ENCODE measurements at places on chromosomes 16 and 17.
A peak's percentile ranks its signal among the peaks of the same experiment; 100 is the strongest.

DNA sequence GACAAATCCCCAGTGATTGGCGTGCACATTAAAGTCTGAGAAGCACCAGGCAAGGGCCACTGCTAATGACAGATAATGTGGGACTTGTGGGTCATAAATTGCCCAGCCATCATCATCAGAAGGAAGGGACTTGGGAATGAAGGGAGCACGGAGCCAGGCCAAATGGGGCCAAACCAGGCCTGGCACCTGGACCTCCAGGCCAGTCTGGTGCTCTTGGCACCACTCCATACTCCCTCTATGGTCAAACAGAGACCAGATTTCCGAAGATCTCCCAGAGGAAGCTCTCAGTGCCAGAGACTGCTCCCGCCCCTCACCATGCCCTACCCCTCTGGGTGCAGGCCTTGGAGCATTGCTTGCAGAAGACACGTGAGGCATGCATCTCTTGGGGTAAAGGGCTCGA, 142.2 kb downstream of the CCDC182 start:
- DNase-seq, result no peak

DNA sequence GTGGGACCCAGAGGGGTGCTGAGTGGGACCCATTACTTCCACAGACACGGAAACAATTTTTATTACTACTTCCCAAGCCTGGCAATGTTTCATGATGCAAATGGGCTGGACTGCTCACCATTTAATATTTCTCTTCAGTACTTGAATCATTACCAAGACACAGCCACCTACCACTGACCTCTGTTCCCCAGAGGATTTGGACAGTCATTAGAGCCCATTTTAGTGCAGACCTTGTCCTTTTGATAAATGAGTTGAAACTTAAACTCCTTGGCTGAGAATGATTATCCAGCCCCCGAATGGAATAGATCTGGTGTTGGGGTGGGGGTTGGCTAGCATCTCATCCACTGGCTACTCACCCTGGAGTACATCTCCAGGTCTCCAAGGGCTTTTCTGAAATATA, 33.6 kb upstream of the APOH start:
- no peak for DNase-seq

- DNase-seq, result no peak
Observed at GRCh38 chr17:75731716-75732498, 10.6 kb downstream of the ITGB4 start.

GRCh38 chr16:4682616-4683254, 10.6 kb upstream of the NUDT16L1 start:
- peak; percentile 36 for DNase-seq

DNA sequence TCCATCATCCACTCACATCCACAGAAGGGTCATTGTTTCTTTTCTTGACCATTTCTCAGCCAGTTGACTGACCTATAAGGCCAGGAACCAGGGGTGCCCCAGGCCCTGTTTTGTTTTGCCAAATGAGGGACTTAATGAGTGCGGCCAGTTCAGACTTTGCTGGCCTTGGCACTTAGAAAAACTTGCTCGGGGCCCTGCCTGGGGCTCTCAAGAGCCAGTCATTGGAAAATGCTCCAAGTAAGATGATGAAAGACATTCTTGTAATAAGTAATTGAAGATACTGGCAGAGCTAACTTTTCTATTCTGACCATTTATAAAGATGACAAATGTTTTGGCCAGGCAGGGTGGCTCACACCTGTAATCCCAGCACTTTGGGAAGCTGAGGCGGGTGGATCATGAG, 29.0 kb upstream of the CLEC18B start:
- no peak for DNase-seq

GRCh38 chr16:56041556-56042140, 149.6 kb upstream of the GNAO1 start:
- DNase-seq, result peak; percentile 17

- peak; percentile 73 for DNase-seq
Observed at GRCh38 chr16:69328854-69329316, 1.5 kb downstream of the PDF start.

DNA sequence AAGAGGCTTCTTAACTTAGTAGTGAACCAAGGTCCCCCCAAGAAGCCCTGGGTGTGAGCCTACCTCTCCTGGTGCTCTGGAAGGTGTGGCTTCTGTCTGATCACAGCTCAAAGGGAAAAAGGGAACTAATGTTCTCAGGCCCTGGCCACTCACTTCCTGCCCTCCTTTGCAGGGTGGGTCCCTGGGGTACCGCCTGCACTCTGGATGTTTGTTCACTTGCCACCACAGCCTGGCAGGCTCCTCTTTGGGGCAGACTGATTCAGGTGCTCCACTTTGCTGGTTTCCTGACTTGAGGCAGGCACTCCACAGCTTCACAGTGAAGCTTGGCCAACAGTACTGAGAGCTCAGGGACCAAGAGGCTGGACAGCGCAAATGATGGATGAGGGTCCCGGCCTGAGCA, 5.9 kb upstream of the MYO15A start:
- no peak for DNase-seq

GRCh38 chr17:65790241-65790640, 228.8 kb upstream of the AXIN2 start:
- no peak for DNase-seq

GRCh38 chr17:73261617-73261951, at the start of gene CPSF4L:
TSS of gene CPSF4L (minus strand) at chr17:73261880. CDS start at chr17:73261818, 62 bp downstream.
- DNase-seq, result no peak

DNA sequence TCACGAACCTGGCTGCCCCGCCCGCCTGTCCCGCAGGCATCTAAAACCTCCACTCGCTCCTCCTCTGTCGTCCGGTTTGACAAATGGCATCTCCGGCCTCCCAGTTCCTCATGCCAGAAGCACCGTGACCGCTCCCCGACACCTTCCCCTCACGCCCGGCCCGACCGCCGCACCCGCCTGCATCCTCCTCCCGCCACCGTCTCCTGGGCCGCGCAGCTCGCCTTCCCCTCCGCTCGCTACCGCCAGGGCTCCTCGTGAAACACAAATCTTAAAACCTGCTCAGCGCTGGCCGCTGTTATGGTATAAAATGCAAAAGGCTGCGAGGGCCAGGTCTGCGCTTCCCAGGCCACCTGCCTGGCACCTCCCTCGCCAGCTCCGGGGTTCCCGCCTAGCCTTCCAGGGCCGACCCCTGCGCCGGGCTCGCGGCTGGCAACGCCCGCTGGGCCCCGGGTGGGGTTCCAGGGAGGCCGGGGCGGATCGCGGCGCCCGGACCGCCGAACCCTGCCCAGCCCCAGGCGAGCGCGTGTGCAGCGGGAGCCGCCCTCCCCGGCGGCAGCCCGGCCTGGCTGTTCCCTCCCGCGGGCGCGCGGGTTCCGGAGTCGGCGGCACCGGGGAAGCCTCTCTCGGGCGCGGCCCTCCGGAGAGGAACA, 488 bp downstream of the SPSB3 start:
- peak; percentile 34 for DNase-seq

GRCh38 chr17:41801374-41802271, 10.1 kb downstream of the P3H4 start:
- DNase-seq, result peak; percentile 73

- no peak for DNase-seq
Observed at GRCh38 chr17:77555121-77555591, 403.3 kb upstream of the TNRC6C start.

- DNase-seq, result no peak
Observed at GRCh38 chr16:51420247-51420646, 269.2 kb upstream of the SALL1 start.

GRCh38 chr17:40174514-40174913, 2.8 kb upstream of the RAPGEFL1 start:
- no peak for DNase-seq

DNA sequence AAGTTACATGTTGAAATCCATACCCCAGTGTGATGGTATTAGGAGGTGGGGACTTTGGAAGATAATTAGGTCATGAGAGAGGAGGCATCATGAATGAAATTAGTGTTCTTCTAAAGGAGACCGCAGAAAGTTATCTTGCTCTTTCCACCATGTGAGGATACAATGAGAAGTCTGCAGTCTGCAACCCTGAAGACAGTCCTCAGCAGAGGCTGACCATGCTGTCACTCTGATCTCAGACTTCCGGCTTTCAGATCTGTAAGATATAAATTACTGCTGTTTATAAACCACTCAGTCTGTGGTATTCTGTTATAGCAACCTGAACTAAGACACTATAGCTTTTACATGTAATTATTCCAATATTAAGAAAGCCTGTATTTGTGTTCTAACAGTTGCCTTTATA, 116.7 kb upstream of the CES5A start:
- DNase-seq, result no peak

DNA sequence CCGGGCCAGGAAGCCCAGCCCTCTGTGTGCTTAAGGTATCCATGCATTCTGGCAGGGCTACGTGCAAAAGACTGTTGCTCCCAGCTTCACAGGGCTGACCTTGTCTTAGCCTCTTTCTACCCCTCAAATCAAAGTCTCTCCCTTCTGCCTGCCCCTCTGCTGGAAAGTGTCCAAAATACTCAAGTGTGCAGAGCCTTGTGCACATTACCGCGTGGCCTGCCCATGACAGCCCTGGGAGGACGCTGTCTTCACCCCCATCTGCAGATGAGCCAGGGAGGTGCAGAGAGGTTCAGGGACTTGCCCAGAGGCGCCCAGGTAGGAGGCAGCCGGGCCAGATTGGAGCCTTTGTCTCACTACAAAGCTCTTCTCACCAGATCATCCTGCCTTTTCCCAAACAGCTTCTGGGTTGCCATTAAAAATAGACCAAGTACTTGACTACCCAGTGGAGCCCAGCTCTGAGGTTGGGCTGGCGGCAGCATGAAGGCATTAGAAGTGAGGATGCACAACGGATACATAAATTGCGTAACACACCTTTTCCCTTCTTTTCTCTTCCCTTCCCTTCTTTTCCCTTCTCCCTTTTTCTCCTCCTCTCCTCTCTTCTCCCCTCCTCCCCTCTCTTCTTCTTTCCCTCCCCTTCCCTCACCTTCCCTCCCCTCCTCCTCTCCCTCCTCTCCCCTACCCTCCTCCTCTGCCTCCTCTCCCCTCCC, 3.5 kb downstream of the CACNG4 start:
- DNase-seq, result no peak

GRCh38 chr16:64857411-64857810, 264.5 kb downstream of the CDH11 start:
- no peak for DNase-seq

- no peak for DNase-seq
Observed at GRCh38 chr17:76130473-76130872, 10.6 kb downstream of the FOXJ1 start.

GRCh38 chr16:9151074-9151473, 59.6 kb downstream of the HAPSTR1 start:
- DNase-seq, result no peak

GRCh38 chr17:4304417-4305027, 40.7 kb upstream of the ANKFY1 start:
- DNase-seq, result peak; percentile 65

DNA sequence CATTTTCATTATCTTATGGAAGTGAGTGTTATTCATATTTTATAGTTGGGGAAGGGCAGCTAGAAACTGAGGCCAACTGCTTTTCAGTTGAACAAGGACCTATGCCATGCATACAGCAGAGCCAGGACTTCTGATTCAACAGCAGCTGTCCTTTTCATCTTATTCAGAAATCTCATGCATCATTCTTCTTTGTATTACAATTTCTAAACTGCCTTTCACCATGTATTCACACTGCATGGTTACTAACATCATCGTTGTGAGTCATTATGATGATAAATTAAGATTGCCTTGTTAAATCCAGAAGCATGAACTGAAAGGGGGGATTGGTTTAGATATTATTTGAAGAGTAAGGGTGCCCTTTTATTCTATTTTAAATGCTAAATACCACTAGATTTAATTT, 1470.1 kb upstream of the GOT2 start:
- no peak for DNase-seq

- DNase-seq, result no peak
Observed at GRCh38 chr17:76188213-76189016, 47.4 kb upstream of the FOXJ1 start.

DNA sequence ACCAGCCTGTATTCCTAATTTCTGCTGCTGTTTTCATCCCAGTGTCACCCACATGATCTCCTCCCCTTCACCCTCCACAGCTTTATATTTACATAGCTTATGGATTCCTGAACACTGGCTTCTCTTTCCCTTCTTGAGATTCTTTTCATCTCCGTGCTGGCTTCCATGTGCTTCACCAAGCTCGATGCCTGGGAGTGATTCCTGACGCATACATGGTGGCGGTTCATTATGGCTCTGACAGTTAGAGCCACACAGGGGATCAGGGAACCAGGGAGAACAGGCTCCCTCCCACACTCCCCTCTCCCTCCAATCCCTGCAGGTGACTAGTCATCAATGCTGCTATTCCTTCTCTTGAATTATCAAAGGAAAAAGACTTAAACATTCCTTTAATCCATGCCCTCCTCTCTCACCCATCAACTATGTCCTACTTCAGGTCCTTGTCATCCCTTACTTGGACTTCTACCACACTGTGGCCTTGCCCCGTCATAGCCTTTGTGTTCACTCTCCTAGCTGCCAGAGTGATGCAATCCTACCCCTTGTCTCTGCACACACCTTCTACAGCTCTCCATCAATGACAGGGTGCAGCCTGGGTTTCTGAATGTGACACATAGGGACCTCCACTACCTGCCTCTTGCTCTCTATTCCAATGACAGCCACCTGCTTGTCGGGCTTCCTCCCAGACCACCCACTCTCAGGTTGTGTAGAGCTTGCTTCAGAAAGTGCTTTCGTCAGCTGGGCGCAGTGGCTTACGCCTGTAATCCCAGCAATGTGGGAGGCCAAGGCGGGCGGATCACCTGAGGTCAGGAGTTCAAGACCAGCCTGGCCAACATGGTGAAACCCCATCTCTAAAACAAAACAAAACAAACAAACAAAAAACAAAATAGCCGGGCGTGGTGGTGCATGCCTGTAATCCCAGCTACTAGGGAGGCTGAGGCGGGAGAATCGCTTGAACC, 43.6 kb downstream of the MYH13 start:
- no peak for DNase-seq

DNA sequence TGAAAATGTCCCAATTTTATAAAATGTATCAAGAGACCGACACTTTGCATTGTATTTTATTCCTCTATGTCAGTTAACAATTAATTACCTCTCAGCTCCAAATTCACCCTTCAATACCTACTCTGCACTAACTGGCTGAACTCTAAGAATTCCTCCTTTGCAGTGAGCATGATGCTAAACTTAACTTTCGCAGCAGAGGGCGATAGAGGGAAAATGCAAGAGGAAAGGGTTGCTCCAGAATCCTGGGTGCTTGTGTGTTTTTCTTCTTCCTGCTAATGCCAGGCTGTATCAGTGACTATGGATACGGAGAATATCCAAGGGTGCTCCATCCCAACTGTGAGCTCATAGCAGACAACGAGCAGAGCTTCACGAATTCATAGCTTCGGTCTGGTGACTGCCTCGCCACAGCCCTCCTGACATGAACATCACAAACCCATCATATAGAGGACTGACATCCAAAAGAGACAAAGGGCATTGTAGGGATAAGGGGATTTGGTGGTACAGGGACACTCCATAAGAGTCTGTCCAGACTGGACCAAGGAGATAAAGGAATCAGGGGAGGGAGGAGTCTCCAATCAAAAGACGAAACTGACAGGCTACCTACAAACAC, 172.9 kb downstream of the STX8 start:
- peak; percentile 41 for DNase-seq

Measured in activated CD4-positive, alpha-beta T cell treated with anti-CD3 and anti-CD28 coated beads, Interleukin-10, Interleukin-2, amounts not matched to agents 100 ng/mL and 50 ng/mL, durations not matched to agents 16 hours and 8 hours (primary cell).